ENCODE measurements at places on chromosomes 6 and 20.

- DNase-seq = no peak
Measured at GRCh38 chr6:7138046-7138531, 30.3 kb downstream of the RREB1 start.

GRCh38 chr6:48817333-48818051 is 645.6 kb downstream of the MMUT start:
- no peak for DNase-seq

- DNase-seq = no peak
Measured at GRCh38 chr6:15481390-15482291, 181.2 kb downstream of the DTNBP1 start.

GRCh38 chr6:121236984-121237383 is 97.3 kb downstream of the TBC1D32 start:
- DNase-seq = no peak

GRCh38 chr6:150269857-150270223 is 99.0 kb upstream of the IYD start:
- peak; percentile 50 for DNase-seq

GRCh38 chr20:54320148-54320607 is 112.3 kb downstream of the PFDN4 start:
- no peak for DNase-seq

Data from Peyer's patch (tissue), 4 donors.